Activated CD8-positive, alpha-beta T cell treated with anti-CD3 and anti-CD28 coated beads, Interleukin-2, amount 10 ng/mL, durations not matched to agents 7 days and 5 days (primary cell): ENCODE measurements at places on chromosomes 3 and 15. TPM values are rescaled to one million over a fixed set of nuclear protein-coding genes. Genes with fewer than 3 reads are reported as not detected.
A peak's percentile ranks its signal among the peaks of the same experiment; 100 is the strongest.

DNA sequence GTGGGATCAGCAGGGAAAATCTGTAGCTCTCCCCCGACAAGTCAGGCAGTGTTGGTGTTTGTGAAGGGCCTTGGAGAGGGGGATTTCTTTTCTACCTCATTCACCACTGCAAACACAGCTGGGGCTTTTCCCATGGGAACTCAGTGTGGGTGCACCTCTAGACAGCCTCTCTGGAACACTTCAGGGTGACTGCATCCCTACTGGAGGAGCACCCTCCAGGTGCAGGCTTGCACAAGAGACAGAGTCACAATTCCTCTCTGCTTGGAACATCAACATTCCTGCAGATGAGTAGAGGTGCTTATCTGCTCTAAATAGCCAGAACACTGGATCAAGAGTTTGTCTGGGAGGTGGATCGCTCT is 72.7 kb upstream of the AKAP13 start:
- H3K27ac ChIP-seq, result no peak overlapping the region
- H3K36me3 ChIP-seq, result no peaks in the 10 kb centered on the region
- no peak overlapping the region for H3K4me3 ChIP-seq

DNA sequence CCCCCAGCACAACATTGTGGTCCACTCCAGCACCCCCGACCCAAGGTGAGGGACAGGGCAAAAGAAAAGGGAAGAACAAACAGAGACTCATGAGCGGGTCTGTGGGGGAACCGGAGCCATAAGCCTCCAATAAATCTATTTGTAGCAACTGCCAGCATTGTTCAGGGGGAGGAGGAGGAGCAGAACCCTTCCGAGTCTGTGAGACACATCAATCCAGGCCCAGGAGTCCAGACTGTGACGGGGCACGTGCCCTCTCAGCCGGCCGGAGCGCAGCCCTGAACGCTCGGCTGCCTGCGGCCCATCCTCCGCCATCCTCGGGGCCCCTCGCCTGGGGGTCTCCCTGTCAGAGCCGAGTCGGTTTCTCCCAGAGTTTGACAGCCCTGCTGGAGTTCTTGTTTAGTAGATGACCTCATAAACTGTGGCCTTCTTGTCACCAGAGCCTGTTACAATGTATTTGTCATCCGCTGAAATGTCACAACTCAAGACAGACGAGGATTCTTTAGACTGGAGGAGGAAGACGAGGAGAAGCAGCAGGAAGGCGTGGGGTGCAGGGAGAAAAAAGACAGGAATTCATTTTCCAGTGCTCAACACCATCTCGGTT is 47.9 kb downstream of the TLE3 start:
- peaks cover 44% of the 10 kb centered on the region for H3K36me3 ChIP-seq
- no peaks in the 10 kb centered on the region for H3K4me1 ChIP-seq
- H3K27me3 ChIP-seq, result no peaks in the 10 kb centered on the region
- H3K27ac ChIP-seq, result no peak overlapping the region

- H3K27me3 ChIP-seq, result peaks cover 5% of the 10 kb centered on the region
- peak overlapping the region; percentile 11 for H3K27ac ChIP-seq
- peaks cover 5% of the 10 kb centered on the region for H3K36me3 ChIP-seq
- H3K4me1 ChIP-seq, result peaks cover 42% of the 10 kb centered on the region
- peak; percentile 51 for DNase-seq
Observed at GRCh38 chr3:112074616-112075497, 11.3 kb upstream of the C3orf52 start.

DNA sequence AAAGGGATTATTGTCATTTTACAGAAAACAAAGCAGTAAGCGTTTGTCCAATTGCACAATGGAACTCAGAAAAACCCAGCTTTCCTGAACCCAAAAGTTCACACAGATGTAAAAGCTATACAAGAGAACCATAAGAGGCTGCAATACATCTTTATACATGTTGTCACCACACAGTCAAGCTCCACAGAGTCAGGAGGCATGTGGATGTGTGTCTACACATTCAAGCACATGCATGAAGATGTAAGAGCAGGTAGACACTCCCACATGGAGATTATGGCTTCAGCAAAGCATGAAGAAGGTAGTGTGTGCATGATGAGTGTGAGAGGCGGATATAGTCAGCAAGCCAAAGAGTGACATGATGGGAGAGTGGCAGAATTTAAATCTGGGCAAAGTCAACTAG is 124.7 kb upstream of the THBS1 start:
- no peak overlapping the region for H3K27ac ChIP-seq
- H3K4me3 ChIP-seq, result no peak overlapping the region
- peaks cover 3% of the 10 kb centered on the region for H3K27me3 ChIP-seq
- H3K36me3 ChIP-seq, result no peaks in the 10 kb centered on the region
- H3K4me1 ChIP-seq, result no peaks in the 10 kb centered on the region

GRCh38 chr3:141268306-141268705 is 36.7 kb downstream of the PXYLP1 start:
- H3K4me1 ChIP-seq, result peaks cover 52% of the 10 kb centered on the region
- no peak for DNase-seq
- peak overlapping the region; percentile 95 for H3K27ac ChIP-seq
- no peaks in the 10 kb centered on the region for H3K27me3 ChIP-seq

DNA sequence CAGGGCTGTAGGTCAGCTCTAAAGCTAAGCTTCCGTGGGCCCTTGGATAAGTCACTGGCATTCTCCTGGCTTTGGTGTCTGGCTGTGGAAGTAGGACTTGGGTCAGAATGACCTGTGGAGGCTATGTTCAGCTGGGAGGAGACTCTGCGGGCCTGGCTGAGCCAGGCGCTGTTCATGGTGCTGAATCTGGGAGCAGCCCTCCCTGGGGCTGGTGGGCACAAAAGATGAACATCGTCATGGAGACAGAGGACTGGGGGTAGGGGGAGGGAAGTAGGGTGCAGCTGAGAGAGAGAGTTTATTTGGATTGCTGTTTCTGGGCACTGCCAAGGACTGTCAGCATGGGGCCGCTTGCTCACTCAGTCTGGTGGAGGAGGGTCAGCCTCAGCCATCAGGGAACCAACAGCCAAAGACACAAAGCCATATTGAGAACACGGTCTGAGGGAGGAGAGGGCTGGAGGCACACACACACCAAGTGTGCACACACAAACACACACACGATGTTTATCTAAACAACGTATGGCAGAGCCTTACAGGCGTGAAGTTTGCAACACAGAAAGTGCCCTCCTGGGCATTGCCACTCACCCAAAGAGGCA is 120.7 kb upstream of the LINGO1 start:
- peaks cover under 1% of the 10 kb centered on the region for H3K4me1 ChIP-seq
- no peak overlapping the region for H3K27ac ChIP-seq
- DNase-seq, result peak; percentile 24
- no peaks in the 10 kb centered on the region for H3K36me3 ChIP-seq
- no peaks in the 10 kb centered on the region for H3K27me3 ChIP-seq
- no peak overlapping the region for H3K4me3 ChIP-seq

- no peaks in the 10 kb centered on the region for H3K36me3 ChIP-seq
- no peak overlapping the region for H3K4me3 ChIP-seq
- DNase-seq, result no peak
- no peaks in the 10 kb centered on the region for H3K4me1 ChIP-seq
Observed at GRCh38 chr15:51181221-51181620, 86.5 kb upstream of the TNFAIP8L3 start.

DNA sequence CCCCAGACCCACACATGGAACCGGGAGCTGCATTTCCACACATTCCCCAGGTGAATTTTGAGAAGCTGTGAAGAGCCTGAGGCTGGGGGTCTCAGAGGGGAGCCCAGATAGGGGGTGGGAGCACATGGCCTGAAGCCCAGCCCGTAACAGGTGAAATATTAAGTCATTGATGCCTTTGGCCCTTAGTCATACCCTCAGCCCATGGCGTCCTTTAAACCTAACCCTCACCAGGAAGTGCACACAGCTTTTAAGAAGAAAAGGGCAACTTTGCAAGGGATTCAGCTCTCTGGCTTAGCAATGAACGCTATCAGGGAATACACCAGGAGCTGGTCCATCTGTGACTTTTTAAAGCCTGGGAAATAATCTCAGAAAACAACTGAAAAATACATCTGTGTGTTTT is 40.6 kb downstream of the WNT7A start:
- DNase-seq, result no peak
- H3K27ac ChIP-seq, result no peak overlapping the region
- no peaks in the 10 kb centered on the region for H3K36me3 ChIP-seq
- no peaks in the 10 kb centered on the region for H3K4me1 ChIP-seq
- no peaks in the 10 kb centered on the region for H3K27me3 ChIP-seq

- H3K4me3 ChIP-seq, result no peak overlapping the region
- H3K4me1 ChIP-seq, result no peaks in the 10 kb centered on the region
- H3K27me3 ChIP-seq, result no peaks in the 10 kb centered on the region
- H3K36me3 ChIP-seq, result no peaks in the 10 kb centered on the region
Observed at GRCh38 chr3:22895671-22896070, 307.5 kb upstream of the UBE2E2 start.

DNA sequence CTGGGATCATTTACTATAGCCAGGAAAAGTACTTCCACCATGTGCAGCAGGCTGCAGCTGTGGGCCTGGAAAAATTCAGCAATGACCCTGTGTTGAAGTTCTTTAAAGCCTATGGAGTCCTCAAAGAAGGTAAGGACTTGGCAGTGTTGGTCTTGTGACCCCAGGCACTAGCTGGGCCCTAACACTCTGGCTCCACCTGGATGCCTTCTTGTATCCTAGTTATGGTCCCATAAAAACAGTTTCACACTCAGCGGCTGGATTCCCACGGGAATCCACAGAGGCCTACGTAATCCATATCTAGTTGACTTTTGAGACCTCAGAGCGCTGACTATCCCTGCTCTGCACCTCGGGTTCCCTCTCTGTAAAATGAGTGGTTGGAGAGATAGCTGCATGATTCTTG is 1.6 kb downstream of the TTC21A start:
- DNase-seq, result no peak
- H3K4me3 ChIP-seq, result no peak overlapping the region
- peaks cover 40% of the 10 kb centered on the region for H3K4me1 ChIP-seq
- H3K36me3 ChIP-seq, result no peaks in the 10 kb centered on the region

- peaks cover 5% of the 10 kb centered on the region for H3K4me1 ChIP-seq
- no peak overlapping the region for H3K27ac ChIP-seq
- DNase-seq, result no peak
- H3K36me3 ChIP-seq, result peaks cover 3% of the 10 kb centered on the region
- no peaks in the 10 kb centered on the region for H3K27me3 ChIP-seq
- no peak overlapping the region for H3K4me3 ChIP-seq
Observed at GRCh38 chr3:71241981-71242560, 341.5 kb downstream of the FOXP1 start.

GRCh38 chr3:71226565-71227269 is 356.8 kb downstream of the FOXP1 start:
- peak overlapping the region; percentile 95 for H3K27ac ChIP-seq
- H3K4me3 ChIP-seq, result peak overlapping the region; percentile 73
- peaks cover 60% of the 10 kb centered on the region for H3K4me1 ChIP-seq
- no peaks in the 10 kb centered on the region for H3K27me3 ChIP-seq

FGF7 gene
- total RNA-seq, result 0.11 TPM

GRCh38 chr15:71798641-71799040 is 11.7 kb upstream of the NR2E3 start:
- no peak overlapping the region for H3K4me3 ChIP-seq
- no peak for DNase-seq
- no peaks in the 10 kb centered on the region for H3K36me3 ChIP-seq
- no peak overlapping the region for H3K27ac ChIP-seq
- peaks cover 5% of the 10 kb centered on the region for H3K27me3 ChIP-seq

ITIH1 gene
- not detected for total RNA-seq
